T-helper 9 cell (primary cell): ENCODE measurements at places on chromosomes 11 and 22.

DNA sequence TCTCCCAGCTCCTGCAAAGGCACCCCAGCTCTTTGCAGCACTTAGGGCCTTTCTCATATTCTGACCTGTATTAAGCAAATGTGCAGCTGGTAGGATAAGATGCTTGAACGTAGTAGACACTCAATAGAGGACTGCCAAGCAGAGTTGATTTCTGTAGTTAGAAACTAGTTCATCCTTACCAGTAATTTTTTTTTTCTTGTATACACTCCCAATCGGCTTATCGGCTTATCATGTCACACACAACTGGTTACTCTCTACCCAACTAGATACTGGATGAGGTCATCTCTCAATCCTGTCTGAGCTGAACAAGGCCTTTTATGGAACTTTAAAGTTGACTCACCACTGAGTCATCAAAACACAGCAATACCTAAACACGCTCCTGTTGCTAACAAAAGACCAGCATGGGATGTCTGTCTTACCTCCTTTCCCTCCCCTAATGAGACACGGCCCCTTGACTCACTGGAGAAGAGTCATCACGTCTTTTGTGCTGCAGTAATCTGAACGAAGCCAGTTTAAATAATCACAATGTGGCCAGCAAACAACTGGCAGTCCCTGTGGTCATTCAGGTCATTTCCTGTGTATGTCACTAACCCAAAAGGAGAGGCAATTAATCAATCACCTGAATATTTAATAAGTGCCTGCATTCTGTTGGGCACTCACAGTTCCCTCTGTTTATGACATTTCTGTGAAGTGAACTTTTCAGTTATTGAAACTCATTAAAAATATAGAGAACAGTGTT lies 7.5 kb upstream of the WEE1 start:
- DNase-seq = no peak

DNA sequence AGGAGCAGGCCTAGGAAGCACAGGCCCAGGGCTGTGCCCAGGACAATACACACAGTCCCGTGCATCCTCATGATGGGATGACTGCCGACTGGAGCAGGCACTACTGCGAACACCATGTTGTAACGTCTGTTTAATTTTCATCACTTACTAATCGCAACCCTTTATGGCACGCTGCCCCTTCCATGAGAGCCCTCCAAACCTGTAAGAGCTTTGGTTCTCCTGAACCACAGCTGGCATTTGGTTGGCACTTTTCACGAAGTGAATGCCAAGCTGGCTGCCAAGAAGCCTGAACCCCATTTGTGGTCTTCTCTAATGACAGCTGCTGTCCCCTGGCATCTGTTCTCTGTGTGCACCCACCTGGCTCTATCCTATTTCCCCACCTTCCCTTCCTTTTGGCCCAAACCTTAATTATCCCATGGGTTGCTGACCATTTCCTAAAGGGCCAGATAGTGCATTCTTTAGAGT lies 36.5 kb downstream of the APOL1 start:
- DNase-seq = no peak

DNA sequence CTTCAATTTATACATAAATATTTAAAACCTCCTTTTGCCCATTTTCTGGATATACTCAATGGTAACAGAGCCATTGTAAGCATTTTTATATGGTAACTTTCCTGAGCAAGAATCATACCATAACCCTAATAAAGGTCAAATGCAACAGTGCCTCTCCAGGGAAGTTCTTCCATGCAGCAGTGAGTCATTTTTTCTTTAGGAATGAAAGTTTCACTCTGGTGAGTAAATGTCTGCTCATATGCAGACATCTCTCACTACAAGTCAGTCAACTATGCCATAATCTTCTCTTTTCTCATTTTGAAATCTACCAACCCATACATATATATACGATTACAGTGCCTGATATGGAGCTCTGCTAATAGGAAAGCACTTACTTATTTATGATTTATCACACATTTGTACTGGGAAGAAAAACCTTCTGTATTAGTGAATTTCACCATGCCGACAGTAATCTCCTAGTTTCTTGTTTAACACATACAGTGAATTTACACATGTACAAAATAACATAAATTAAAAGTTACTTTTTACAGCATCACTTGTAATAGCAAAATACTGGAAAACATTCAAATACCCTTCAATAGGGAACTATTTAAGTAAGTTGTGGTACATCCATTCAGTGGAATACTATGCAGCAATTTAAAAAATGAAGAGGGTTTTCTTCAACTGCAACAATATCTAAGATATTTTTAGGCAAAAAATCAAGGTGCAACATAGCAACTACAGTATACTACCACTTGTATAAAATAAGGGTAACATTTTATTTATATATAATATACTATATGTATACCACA lies 16.0 kb downstream of the STK33 start:
- no peak for DNase-seq

DNA sequence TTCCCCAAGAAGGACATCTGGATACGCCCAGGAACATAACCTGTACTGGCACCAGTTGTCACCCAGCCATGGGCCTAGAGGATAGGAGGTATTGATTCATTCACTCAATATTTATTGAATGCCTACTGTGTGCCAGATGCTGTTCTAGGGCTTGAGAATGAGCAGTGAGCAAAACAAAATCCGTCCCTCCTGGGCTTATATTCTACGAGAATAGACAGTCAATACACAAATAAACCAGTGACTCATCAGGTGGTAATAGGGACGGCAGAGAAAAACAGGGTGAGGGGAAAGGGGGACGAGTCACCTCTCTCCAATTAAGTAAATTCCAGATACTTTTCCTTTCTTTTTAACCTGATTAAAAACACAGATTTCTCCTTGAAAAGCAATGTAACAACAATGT lies 103.5 kb downstream of the MICAL2 start:
- DNase-seq = no peak

DNA sequence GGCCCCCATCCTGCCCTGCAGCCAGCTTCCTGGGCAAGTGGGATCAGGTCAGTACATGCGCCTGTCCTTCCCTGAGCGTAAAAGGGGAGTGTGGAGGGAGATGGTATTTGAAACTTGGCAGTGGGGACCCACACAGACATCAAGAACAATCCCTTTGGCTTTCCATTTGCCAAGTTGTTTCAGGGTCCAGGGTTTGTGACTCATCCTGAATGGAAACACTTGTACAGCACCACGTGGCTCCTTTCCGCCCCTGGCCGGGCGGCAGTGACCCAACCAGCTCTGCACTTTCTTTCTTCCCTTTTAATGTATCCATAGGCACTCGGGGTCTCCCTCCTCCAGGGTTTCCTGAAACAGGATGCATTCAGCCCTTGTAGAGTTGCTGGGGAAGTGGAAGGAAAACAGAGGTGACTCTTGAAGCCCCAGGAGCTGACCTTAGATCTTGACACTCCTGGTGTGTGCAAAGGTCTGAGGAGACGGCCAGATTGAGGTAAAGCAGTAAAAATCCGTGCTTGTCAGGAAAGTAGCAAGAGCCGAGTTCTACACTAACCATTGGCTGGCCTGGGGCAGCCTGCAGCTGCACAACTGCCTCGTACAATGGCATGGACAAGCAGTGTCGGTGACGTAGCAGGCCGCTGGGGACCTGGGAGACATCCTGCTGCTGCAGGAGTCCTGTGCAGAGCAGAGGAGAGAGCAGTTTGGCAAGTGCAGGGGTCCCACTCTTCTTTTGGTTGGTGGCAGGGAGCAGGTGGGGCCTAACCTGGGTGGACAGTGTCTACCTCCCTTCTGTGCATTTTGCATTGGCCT lies 189.8 kb downstream of the SNX19 start:
- no peak for DNase-seq

- no peak for DNase-seq
Measured at GRCh38 chr11:50192743-50193142, 160.1 kb downstream of the OR4C45 start.

GRCh38 chr11:95108159-95108611 lies 18.5 kb downstream of the ENDOD1 start:
- DNase-seq = no peak

DNA sequence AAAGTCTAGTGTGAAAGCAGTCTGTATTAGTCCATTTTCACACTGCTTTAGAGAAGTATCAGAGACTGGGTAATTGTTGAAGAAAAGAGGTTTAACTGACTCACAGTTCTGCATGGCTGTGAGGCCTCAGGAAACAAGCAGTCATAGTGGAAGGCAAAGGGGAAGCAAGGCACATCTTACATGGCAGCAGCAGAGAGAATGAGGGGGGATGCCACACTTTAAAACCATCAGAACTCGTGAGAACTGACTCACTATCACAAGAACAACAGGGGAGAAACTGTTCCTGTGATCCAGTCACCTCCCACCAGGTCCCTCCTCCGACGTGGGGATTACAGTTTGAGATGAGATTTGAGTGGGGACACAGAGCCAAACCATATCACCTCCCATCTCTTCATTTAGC lies 13.8 kb upstream of the TUBA8 start:
- DNase-seq = no peak
